ENCODE measurements at places on chromosomes 7 and 10.
A peak's percentile ranks its signal among the peaks of the same experiment; 100 is the strongest.

- DNase-seq = no peak
Measured at GRCh38 chr7:27651702-27652101, 11.0 kb downstream of the HIBADH start.

DNA sequence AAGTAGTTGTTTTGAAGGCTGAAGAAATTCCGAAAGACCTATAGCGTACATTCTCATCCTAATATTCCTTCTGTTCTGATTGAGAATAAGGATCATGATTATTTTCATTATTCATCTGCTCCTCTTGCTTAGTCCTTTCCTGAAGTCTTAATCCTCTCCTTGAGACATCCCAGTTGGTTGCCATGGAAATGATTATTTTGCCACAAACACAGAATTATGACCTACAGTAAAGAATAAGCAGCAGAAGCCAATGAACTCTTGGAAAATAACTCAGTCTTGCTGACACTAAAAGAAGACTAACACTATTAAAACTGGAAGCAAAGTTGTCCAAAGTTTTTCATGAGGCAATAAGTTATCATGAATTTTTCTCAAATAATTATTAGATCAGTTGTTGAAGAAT is 47.8 kb upstream of the JAZF1 start:
- no peak for DNase-seq

- DNase-seq = no peak
Measured at GRCh38 chr10:90530521-90530920, 327.3 kb downstream of the HTR7 start.

- no peak for DNase-seq
Measured at GRCh38 chr10:118511711-118512110, 83.7 kb downstream of the PRLHR start.

DNA sequence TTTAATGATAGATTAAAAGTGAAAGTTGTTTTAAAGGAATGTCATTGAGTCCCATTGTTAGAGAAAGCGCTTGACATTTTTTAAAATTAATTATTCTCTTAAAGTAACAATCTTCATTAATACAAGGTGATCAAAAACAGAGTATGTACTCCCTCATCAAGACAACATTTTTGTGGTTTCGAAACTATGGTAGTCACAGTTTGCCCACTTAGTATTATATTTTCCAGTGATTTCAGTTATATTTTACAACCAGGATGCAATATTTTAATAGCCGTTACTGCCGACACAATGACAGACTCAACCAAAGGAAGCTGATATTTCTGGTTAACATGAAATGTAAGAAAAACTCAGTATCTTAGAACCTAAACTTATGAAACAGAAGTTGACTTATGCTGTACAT is 31.3 kb downstream of the MKX start:
- DNase-seq = no peak

DNA sequence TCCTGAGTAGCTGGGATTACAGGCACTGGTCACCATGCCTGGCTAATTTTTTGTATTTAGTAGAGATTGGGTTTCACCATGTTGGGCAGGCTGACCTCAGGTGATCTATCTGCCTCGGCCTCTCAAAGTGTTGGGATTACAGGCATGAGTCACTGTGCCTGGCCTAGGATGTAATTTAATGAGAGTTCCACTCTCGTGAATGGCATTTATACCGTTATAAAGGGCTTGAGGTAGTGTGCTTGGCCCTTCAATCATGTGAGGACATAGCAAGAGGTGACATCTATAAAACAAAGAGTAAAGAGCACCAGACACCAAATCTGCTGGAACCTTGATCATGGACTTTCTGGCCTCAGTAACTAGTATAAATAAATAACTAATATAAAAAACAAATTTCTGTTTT is 93.5 kb upstream of the PPP1R9A start:
- DNase-seq = no peak

DNA sequence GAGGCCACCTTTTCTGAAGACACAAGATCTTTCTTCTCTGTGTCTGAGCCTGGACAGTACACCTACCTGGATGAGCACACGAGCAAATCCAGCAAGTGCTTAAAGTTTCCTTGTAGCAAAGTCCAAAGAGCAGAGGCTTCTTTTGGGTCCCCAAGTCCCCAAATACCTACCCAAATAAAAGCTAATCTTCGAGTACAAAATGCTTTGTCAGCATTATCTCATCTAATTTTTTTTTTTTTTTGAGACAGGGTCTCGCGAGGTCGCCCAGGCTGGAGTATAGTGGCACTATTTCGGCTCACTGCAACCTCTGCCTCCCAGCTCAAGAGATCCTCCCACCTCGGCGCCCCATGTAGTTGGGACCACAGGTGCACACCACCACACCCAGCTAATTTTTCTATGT is 24.6 kb downstream of the MYOF start:
- DNase-seq = no peak

- DNase-seq = no peak
Measured at GRCh38 chr7:149209518-149210269, 14.3 kb downstream of the ZNF282 start.

- no peak for DNase-seq
Measured at GRCh38 chr7:43591558-43592180, 8.8 kb downstream of the STK17A start.

DNA sequence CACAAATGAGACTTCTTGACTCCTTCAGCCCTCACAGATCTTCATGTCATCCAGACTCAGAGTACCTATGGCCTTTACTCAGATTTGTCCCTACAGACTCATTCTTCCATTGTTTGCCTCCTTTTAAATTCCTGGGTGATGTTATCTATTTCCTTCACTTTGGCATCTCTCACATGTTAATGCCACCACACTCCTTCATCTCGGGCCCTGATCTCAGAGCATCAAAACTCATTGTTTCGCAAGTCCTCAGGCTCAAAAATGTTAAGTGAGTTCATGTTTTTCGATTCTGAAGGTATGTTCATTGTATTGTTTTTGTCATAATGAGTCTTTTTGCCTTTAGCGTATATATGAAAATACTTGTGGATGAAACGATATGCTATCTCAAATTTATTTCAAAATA is 62.3 kb upstream of the AHR start:
- no peak for DNase-seq

GRCh38 chr10:110209926-110210673 is 2.7 kb downstream of the MXI1 start:
- peak; percentile 60 for DNase-seq

GRCh38 chr7:152544481-152544927 is 108.7 kb upstream of the KMT2C start:
- no peak for DNase-seq

- DNase-seq = no peak
Measured at GRCh38 chr10:29630205-29631048, 4.3 kb downstream of the SVIL start.

- no peak for DNase-seq
Measured at GRCh38 chr7:100804681-100805431, 22.5 kb downstream of the EPHB4 start.

GRCh38 chr10:6297951-6298381 is 95.2 kb downstream of the PFKFB3 start:
- DNase-seq = no peak

GRCh38 chr7:157989589-157989988 is 598.0 kb downstream of the PTPRN2 start:
- DNase-seq = no peak

DNA sequence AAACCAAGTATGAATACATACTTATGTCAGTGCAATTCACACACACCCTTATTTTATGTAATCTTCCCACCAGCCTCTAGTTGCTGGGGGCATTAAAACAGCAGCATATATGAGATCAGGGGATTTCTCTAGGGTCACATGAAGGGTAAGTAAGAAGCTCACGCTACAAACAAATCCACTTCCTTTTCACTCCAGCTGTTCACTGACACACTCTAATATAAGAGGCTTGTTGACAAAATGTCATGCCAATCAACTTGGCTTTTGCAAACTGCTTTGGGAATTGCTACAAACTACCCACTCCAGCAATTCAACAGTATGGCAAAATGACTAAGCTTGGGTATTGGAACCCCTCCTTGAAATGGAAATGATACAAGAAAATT is 10.3 kb downstream of the FAM3C start:
- DNase-seq = no peak

DNA sequence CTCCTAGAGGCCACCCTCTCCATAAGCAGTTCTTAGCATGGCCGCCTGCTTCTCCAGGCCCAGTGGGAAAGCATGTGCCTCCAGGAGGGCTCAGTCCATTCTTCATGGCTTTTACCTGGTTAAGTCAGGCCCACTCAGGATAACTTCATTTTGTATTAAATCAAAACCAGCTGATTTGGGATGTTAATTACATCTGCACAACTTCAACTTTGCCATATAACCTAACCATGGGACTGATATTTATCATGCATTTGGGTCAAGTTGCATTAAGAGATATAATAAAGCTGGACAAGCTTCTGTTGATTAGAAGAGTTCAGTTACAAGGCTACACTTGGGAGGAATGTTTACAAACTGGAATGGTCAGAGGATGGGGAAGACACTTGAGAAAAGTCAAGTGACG is 65.5 kb downstream of the EGFR start:
- no peak for DNase-seq

- DNase-seq = peak; percentile 58
Measured at GRCh38 chr10:79403441-79404230, 41.8 kb downstream of the ZCCHC24 start.

GRCh38 chr7:24783698-24784097 is 26.4 kb upstream of the GSDME start:
- no peak for DNase-seq

GRCh38 chr10:132057191-132057681 is 8.5 kb upstream of the JAKMIP3 start:
- no peak for DNase-seq

DNA sequence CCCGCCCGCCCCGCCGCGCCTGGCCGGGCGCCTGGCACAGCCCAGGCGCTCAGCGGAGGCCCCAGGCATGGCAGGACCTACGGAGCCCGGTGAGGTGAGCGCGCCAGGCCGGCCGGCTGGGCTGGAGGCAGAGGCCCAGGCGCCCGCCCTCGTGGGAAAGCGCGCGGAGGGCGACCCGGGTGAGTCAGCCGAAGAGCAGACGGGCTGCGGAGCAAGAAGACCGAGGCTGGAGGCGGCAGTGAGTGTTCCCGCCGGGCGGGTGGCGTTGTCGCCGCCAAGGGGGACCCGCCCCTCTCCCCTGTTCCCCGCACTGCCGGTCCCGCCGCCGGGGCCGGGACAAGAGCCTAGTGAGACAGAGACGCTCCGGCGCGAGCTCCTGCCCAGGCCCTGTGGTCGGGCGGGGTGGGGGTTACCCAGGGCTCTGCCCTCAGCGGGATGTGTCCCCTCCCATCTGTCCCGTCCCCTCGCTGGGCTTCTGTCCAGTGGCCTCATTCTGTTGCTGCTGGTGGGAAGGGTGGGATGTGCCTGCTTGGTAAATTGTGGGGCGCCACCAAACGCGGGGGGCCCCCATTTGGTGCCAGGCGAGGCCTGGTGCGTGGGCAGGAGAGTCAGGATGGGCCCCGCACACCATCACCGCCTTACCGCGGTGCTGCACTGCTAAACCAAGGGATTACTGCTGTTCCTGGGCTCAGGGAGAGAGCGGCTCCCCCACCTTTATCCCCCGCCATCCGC is 17.0 kb upstream of the NODAL start:
- DNase-seq = peak; percentile 42

DNA sequence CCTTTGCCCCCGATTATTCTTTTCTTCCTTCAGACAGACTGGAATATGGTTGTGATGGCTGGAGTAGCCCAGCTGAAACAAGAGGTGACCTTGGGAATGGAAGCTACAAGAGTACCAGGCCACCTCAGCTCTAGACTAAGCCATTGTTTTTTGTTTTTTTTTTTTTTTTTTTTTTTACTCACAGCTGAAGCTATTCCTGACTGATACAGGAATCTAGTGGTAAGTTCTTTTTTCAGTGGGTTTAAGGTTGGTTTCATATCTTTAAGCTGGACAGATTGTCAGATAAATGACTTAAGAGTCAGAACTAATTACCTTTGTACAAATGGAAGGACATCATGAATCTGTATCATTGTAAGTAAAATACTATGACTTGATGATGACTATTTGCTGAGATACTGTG is 30.2 kb upstream of the PTPN12 start:
- DNase-seq = no peak

DNA sequence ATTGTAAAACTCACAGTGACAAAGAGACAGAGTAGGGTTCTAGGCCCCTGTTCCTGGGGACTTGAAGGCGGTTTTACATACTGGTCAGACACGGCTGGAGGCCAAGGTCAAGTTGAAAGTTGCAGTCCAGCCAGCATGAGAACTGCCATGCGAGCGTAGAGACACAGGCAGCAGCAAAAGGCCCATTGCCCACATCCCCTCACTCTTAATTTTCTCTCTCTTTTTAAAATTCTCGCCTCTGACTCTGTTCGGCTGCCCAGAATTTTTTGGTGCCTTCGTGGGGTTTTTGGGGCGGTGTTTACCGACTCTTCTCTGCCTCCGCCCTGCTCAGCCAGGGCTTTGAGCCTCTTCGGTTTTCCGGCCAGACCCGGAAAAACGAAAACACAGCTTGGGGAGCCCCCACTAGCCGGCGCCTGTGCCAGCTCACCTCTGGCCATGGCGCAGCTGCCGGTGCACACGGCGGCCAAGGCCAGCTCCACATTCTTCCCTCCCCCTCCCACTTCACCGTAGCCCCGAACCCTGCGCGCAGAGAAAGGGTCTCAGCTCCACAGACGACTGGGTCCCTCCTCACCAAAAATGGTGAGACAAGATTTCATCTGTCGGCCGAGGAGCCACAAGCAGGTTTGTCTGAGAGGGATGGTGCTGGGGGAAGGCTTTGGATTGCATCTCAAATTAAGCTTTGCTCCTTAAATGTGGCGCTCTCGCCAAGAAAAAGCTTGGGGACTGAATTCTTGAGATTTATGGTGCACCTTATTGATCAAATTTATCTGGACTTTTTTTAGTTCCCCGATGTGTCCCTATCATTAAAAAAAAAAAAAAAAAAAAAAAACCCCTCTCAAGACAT is 2.3 kb upstream of the HOXA13 start:
- no peak for DNase-seq

DNA sequence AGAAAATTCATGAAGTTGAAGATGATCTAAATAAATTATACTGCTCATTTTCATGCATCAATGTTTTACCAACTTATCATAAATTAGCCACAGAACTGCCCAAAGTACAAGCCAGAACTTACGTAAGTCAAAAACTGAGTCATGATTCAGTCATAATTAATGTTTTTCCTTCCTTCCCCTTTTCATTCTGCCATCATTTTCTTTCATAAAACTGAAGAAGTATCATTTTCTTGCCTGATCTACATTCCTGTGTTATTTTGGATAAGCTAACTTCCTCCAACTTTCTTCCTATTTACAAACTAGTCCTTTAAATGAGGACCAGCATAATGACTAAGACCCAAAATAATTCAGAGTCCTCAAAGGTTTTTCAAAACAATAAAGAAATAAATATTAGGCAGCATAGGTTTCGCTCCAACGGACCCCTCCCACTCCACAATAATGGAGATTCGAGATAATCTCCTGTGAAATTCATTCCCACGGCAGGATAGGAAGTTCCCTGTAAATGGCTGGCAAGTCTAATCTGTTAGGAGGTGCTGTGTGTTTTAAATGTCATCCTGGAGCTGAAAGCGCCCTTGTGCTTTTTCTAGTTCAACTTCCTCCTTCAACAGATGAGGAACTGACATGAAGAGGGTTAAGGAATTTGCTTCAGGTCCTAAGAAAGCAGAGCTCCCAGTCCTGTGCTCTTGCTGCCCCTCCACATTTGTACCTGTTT is 218.9 kb downstream of the DOCK4 start:
- DNase-seq = no peak
